ENCODE measurements at places on chromosomes 1 and 21.
A peak's percentile ranks its signal among the peaks of the same experiment; 100 is the strongest.

DNA sequence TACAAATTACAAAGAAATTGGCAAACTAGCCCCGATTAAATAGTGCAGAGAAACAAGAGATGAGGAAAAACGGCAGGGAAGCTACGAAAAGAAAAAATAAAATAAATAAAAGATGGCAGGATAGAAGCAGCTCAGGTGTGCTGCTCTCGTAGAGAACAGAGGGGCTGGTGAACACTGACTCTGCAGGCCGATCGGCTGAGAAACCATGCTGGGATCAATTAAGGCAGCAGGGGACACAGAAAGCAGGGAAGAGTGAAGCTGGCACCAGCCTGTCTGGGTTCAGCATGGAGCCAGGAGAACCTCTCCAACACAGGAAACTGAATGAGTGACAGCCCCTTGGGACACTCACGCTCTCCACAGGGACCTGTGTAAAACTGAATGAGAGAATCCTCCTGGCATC, 39.5 kb upstream of the TMPRSS15 start:
- no peak for DNase-seq

DNA sequence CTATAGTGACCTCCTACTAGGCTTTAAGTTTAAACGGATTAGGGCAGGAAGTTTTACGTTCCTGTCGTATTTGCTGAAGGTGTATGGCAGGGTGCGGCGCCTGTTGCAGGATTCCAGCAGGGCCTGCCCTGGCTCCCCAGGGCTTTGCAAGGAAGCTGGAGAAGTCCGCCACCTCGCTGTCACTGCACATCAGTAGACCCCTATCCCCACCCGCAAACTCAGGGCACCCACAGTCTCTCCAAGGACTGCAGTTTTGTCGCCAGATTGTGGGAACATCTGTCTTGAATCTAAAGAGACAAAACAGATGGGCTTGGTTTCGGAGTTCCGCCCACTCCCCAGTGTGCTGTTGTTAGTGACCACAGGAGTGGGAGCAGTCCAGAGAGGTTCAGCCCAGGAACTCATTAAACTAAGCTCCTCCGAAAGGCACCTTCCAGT, 110.8 kb downstream of the CDC7 start:
- no peak for DNase-seq

GRCh38 chr21:43994085-43994484, 18.0 kb upstream of the TRAPPC10 start:
- DNase-seq, result no peak

GRCh38 chr21:45324489-45325205, 37.0 kb upstream of the POFUT2 start:
- DNase-seq, result no peak

DNA sequence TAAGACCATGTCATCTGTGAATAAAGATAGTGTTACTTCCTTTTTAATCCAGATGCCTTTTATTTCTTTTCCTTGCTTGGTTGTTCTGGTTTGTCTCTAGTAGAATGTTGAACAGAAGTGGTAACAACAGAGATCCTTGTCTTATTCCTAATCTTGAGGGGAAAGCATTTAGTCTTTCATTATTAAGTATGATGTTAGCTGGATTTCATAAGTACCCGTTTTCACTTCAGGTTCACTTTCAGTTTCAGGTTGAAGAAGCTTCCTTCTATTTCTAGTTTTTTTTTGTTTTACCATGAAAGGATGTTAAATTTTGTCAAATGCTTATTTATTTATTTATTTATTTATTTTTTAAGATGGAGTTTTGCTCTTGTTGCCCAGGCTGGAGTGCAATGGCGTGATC, 22.3 kb upstream of the AGPAT3 start:
- DNase-seq, result peak; percentile 23

DNA sequence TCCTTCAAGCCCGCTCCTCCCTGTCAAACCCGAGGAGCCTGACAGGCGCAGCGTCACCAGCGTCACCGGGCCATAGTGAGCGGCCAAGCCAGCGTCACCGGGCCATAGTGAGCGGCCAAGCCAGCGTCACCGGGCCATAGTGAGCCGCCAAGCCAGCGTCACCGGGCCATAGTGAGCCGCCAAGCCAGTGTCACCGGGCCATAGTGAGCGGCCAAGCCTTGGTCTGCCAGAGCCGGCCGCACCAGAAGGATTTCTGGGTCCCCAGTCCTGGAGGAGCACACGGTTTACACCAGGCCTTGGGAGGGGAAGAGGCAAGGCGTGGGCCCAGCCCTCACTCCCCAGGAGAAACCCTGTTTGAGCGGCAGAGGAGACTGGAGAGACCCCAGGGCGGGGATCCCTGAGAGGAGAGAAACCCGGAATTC, 39.8 kb upstream of the COL18A1 start:
- no peak for DNase-seq

GRCh38 chr1:77594366-77595112, 87.9 kb downstream of the ZZZ3 start:
- no peak for DNase-seq

DNA sequence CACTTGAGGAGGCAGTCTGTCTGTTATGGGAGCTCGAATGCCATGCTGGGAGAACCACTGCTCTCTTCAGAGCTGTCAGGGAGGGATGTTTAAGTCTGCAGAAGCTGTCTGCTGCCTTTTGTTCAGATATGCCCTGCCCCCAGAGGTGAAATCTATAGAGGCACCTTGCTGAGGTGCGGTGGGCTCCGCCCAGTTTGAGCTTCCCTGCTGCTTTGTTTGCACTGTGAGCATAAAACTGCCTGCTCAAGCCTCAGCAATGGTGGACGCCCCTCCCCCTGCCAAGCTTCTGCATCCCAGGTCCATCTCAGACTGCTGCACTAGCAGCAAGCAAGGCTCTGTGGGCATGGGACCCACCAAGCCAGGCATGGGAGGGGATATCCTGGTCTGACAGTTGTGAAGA, 247.5 kb downstream of the LMX1A start:
- no peak for DNase-seq

DNA sequence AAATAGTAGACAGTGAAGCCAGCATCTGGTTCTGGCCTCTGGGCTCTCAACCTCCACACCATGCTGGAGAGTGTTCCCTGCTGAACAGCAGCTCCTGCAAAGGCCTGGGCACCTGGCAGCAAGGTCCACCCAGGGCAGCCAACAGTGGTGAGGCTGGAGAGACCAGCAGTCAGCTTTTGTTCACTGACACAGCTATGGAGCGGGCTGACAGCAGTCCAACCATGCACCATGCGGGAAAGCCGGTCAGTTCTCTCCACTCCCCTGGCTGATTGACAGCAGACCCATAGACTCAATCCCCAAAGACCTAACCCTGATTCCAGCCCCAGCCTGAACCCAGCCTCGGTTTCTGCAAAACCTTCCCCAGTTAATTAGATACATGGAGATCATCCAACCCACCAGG, 49.0 kb downstream of the KLHDC7A start:
- no peak for DNase-seq

DNA sequence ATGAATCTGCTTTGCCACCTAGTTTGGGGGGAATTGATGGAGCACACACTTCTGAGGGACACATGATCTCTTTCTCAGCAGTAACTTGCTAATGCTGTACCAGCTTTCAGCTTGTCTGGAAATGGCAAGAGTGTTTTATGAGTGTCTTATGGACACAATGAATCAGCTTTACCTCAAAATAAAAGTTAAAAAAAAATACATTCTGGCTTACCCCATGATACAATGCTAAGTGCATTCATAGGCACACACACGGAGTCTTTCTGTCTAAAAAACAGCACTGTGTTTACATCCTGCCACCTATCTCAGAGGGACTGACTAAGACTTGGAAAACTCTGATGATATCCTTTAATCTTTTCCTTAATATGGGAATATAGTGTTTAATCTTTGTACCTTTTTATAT, 455.5 kb upstream of the ADAMTS5 start:
- no peak for DNase-seq
